Foreskin fibroblast (primary cell): ENCODE measurements at places on chromosomes 6 and 20.
A peak's percentile ranks its signal among the peaks of the same experiment; 100 is the strongest.

GRCh38 chr6:137291441-137291840, 72.3 kb upstream of the IFNGR1 start:
- peak; percentile 78 for DNase-seq

DNA sequence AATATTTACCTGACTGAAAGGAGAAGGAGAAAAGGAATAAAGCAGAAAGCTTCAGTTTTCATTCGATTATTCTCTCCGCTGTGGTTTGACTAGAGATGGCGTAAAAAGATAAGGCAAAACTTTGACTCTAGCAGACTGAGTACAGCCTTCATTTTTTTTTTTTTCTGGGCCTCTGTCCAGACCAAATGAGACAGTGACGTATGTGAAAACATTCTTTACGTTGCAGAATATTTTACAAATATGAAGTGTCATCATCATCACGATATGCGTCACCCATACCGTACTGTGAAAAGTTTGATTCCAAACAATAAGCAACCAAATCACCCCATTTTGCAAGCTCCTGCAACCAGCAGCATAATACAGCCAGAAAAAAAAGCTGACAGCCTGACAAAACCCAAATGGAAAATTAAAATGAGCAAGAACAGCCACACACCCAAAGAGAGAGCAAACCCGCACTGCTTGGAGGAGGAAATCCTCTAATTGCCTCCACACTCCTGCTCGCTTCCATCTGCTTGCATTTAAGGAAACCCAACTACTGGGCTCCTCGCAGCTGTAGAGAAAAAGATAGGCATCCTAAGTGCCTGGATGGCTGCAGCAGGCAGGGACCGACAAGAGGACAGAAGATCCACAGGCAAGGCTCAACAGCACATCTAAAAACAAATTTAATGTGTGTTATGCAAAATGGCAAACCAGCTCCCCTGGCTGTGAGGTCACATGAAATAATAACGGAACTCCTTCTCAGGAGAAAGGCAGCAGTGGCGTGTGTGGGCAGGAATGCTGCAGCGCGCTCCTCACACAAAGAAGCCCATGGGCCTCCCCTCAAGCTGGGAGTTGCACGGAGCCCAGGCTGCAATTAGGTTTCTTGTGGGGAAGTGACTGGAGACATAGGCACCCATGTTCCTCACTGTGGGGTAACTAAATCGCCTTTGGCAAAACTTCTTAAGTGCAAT, 113.1 kb downstream of the FYN start:
- DNase-seq: peak; percentile 51

DNA sequence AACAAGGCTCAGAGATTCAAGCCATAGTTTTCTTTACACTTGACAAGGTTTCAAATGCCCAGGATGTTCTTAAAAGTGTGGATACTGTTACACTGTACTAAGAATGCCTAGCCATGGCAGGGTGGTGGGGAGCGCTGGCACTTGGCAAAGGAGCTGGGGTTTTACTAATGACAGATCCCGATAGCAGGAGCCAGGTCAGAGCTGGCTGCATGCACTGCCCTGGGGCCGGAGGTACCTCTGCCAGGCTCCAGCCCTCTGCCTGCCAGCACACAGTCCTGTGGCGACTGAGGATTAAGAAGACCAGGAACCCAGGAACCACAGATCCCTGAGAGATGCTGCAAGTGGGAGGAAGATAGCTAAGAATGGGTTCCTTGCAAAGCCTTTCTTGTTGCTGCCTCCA, 260.3 kb downstream of the ALDH8A1 start:
- DNase-seq: no peak

- DNase-seq: peak; percentile 77
These were observed 37.7 kb downstream of the MAP3K4 start for GRCh38 chr6:161029195-161029809.

DNA sequence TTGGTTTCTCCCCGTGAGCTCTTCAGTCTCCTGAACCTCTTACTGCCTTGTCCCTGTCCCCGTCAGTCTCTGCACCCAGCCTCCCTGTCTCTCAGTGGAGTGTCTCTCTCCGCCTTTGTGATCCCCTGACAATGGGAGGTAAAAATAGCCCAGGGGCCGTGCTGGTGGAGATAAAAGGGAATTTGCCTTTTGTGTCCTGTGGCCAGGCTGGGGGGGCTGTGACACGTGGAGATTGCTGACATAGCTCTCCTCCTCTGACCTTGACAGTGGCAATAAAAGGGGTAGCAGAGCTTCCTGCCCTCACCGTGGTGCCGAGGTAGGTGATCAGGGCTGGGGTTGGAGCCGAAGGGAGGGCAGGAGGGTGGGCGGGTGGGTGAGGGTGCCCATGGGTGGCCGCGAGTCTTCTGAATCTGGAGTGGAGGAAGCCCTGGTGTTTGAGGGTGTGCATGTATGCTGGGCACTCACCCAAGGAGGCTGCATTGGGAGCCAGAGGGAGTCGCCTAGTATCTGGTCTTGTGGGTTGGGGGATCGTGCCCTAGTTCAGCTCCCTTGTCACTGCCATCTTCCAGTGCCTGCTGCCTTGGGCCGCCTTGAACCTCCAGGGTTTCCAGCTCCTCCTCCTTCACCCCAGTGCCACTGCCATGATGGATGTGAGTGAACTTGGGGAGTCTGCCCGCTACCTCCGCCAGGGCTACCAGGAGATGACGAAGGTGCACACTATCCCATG, 21.9 kb downstream of the MYH7B start:
- DNase-seq: no peak

DNA sequence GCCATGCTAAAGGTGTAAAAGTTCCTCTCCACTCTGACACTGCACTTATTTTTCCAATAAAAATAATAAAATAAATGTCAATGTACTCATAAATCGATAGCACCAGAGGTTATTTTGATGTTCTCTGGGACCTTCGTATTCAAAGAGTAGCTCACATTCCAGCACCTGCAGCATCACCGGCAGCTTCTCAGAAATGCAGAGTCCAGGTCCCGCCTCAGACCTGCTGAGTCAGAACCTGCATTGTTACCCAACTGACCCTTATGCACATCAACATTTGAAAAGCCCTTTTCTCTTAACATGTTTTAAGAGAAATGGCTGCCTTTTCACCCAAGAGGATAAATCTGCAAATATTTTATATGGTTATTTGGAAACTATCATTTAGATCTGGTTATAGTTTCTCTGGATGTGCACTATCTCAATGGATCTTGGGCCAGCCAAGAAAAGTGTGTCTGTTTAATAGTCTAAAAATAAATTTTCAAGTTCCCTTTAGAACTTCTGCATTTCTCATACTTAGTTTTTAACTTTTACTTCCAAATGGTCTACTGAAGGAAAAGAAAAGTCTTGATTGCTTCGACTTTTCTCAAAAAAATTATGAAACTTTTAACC, 216.2 kb upstream of the PRDM1 start:
- DNase-seq: no peak

GRCh38 chr6:144171406-144171805, 21.1 kb downstream of the STX11 start:
- no peak for DNase-seq

GRCh38 chr20:29300579-29301551, 1956.6 kb upstream of the DEFB115 start:
- DNase-seq: no peak

- peak; percentile 8 for DNase-seq
These were observed 130.6 kb upstream of the C6orf118 start for GRCh38 chr6:165439928-165440554.

DNA sequence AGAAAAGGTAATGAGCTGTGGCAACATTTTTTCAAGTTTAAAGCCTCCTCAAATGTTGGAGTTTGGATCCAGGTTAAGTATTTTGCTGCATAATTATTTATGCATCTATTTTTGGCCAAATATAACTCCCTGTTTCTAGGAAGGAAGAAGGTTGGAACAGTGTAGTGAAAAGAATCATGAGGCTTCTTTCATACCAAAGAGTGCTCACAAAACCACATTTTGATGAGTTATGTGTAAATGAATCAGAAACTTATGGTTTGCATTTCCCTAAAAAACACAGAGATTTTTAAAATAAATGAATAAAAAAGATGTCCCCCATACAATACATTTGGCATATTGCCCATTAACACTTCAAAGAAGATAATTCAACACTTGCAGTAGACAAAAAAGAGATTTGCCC, 246.9 kb upstream of the PRDM1 start:
- DNase-seq: peak; percentile 41

- no peak for DNase-seq
These were observed 112.0 kb upstream of the SRSF6 start for GRCh38 chr20:43345676-43346075.
